ENCODE measurements at places on chromosomes 16 and 17.

DNA sequence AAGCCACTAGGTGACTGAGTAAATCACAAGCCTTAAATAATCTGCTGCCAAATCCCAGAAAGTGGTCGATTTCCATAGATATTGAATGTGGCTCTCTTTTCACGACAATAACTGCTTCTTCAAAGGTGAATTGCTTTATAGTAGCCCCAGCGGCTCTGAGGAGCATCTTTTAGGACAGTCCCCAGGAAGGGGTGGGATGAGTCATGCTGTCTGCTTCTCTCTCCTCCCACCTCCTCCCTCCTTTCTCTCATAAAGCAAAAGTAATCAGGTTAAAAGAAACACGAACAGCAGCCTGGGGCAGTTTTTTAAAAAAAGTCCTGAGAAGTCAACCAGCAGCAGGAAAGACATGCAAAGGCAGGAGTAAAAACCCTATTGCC lies 1.8 kb downstream of the KIAA0513 start:
- peak; percentile 49 for DNase-seq

- no peak for DNase-seq
Measured at GRCh38 chr16:8634991-8635736, 13.7 kb downstream of the METTL22 start.

DNA sequence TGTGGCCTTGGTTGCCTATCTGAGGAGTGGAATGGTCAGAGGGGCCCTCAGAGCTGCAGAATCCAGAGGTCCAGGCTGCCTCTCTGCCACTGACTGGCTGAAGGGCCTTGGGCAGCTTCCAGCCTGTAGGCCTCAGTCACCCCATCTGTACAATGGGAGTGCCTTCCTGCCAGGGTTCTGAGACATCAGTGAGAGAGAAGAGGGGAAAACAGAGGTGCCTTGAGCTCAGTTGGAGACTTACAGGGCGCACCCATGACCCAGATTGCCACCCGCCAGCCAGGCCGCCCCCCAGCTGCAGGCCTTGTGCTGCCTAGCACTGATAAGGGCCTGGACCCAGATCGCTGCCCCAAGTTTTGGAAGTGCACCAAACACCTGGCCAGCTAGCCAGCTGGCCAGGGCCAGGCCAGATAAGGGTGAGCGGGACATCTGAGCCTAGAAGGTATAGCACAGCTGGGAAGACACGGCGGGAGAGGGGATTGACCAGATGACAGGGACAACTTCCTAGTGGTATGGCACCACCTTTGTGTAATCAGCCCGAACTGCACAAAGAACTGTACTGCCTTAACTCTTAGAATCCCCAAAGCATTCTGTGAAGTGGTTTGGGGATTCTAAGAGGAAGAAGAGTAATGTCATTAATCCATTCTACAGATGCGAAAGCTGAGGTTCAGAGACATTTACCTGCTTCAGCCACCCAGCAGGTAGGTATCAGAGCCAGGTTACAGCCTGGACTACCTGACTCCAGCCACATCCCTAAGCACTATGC lies 1.4 kb downstream of the SLC4A1 start:
- no peak for DNase-seq

- DNase-seq = peak; percentile 23
Measured at GRCh38 chr17:51371732-51372151, 111.4 kb downstream of the UTP18 start.

DNA sequence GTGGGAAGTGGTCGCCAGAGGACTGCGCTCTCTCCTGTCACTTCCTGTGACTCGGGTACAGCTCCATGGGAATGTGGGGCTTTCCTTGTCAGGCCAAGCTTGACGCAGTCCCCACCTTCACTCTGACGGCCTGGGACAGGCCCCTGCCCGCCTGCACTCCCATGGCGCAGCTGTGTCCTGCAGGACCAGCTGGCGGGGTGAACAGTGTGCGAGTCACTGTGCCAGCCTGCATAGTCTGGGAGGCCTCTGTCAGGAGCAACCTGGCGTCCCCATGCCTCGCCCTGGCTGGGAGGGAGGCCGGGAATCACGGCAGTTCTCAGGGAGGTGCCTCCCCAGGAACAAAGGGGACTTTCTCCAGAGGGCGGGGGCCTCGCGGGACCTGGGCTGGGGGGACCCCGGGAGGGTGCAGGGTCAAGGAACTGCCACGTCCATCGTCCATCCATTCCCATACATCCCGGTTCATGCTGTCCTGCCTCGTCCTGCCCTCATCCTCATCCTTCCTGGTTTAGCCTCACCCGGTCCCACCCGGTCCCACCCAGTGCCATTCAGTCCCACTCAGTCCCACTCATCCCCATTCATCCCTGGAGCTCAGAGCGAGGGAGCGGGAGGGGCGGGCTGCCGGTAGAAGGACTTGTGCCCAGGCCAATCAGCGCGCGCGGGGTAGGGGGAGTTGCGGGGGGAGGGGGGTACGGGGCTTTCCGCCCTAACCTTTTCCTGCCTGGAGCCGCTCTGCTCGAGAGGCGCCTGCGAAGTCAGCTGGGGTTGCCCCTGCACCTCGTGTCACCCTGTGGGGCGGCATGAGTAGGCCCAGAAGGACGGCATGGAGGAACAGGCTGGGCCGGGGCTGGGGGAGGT lies 13.4 kb downstream of the FLYWCH1 start:
- no peak for DNase-seq

GRCh38 chr17:81941484-81942166 lies 4.5 kb upstream of the PYCR1 start:
- DNase-seq = no peak

DNA sequence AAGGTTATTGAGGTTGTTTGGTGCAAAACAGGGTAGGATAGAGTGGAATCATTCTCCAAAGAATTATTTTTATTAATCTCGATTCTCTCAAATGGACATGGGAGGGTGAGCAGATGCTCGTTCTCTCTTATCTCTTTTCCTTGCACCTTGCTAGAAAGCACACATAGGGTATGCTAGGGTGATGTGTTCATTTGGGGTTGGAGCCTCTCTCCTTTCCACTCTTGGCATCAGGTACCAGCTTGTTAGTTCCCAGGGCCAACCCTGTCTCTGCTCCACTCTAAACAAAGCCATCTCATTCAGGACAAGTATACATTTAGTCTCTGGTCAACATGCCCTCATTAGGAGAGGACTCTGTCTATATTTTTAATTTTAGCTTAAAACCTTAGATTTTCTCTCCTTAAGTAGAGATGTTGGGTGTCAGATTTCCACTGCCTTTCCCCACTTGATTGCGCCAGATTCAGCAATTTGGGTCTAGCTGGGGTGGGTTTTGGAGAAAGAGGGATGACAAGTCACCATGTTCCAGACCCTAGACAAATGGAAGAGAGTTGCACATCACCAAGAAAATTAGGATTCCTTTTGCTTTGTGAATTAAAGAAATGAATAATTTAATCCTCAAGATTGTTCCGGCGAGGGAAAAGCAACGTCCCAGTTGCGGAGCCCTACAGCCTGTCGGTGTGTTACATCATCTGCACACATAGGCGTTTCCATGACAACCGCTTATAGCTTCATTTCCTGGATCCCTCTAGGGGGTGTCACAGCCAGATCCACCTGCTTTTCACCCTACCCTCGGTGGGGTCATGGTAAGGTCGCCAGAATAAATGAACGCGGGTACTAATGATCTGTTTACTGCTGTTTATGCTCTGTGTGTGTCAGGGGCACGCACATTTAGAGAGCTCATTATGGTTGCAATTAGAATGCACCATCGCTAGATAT lies 41.6 kb downstream of the SNX11 start:
- no peak for DNase-seq

GRCh38 chr17:74545843-74546230 lies at the start of gene CD300C:
TSS of gene CD300C (minus strand) at chr17:74546115. CDS start at chr17:74545782, 333 bp downstream.
- no peak for DNase-seq

DNA sequence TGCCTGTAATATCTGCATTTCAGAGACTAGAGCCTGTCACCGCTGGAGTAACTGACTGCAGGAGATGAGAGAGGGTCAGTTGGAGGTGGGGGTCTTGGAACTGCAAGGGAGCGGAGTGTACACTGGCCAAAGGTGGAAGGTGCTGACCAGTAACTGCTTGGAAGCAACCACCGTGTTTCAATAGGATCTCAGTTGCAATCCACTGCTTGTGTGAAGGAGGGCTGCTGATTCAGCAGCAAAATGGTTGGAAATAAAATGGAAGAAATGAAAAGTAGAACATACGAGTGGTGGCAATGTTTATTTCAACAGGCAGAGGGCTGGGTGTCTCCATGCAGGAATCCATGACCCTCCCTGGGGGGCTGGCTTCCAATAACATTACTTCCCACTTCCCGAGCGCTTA lies 2.1 kb upstream of the JPH3 start:
- no peak for DNase-seq

GRCh38 chr16:68760671-68761275 lies 23.7 kb downstream of the CDH1 start:
- peak; percentile 77 for DNase-seq

DNA sequence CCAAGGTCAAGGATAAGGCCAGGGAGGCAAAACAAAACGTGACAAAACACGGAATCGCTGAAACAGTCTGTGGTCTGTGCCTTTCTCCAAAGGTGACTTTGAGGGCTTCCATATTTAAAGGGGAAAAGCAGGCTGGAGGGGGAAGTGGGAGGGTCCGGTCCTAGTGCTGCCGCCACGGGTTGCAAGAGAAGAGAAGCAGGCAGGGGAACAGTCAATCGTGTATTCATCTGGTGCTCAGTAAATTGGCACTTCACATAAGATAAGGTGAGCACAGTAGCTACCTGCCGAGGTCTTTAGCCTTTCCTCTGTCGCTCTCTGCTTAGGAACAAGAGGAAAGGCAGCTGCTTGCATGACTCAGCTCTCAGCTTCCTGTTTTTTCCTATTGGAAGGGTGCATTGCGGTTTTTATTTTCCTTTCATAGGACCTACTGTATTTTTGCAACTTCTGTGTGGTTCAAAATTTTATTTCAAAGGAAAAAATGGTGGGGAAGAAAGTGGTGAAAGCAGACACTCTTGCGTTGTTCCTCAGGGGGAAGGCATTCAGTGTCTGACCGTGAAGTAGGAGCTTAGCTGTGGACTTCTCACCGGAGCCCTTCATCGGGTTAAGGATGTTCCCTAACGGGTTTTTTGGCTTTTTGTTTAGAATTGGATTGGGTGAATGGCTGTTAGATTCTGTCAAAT lies 7.1 kb upstream of the LGALS3BP start:
- no peak for DNase-seq

- no peak for DNase-seq
Measured at GRCh38 chr16:80317116-80317515, 223.7 kb upstream of the DYNLRB2 start.

DNA sequence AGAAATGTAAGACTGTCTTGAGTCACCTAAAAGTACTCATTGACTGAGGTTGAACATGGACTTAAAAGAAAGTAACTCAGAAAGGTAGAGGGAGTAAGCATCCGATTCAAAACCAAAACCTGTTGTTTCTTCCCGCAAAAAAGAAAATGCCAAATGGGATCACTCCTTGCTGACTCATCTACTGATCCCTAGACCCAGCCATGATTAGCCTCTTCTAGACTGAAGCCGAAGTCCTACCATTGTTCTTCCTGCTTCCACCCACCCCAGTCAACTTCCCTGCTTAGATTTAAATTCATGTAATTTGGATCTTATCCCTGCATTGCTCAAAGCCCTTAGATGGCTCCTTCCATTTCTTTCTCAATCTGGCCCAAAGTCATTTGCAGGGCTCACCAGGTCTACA lies 760.5 kb upstream of the SOX9 start:
- no peak for DNase-seq

- no peak for DNase-seq
Measured at GRCh38 chr16:25691519-25692091, at the start of gene HS3ST4. TSS of gene HS3ST4 (plus strand) at chr16:25691959.

GRCh38 chr16:23092801-23093117 lies 56.5 kb downstream of the USP31 start:
- DNase-seq = no peak

DNA sequence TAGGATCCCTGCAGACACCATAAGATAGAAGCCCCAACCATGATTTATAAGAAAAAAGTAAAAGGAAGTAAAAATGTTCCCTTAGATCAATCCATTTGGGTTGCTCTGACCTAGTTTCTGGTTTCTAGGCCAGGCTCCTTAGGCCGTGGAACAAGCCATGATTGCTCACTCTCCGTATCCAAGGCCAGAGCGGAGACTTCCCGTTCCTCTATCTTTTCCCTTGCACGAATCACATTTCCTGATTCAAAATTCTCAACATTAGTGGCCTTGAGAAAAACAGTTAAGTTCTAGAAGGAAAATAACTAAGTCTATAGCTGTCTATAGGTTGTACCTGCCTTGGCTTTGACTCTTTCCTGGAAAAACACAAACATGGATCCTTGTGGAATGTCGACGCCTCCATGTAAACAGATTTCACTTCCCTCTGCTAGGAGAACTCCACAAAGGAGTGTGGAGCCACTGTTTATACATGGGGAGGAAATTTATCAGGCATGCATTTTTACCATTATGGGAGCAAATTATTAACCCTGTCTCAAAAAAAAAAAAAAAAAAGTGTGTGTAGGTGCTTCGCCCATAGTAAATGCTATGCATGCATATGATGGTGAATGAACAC lies 149.6 kb downstream of the ZFHX3 start:
- DNase-seq = no peak

DNA sequence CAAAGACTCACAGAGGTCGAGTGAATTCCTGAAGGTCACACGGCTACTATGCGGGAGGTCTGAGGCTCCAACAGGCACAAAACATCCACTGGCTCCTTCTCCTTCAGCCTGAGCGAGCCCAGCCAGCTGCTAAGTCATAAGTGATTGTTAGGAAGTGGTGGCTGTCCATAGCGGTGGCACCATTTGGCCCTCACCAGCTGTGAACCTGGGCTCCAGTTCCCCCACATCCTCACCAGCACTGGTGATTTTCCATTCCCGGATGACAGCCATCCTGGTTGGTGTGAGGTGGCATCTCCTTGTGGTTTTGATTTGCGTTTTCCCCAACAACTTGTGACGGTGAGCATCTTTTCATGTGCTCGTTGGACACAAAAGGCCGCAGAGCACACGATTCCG lies 302.8 kb downstream of the FOXL1 start:
- DNase-seq = no peak

- DNase-seq = no peak
Measured at GRCh38 chr17:8697323-8697741, 47.3 kb downstream of the CCDC42 start.

GRCh38 chr16:89095491-89095951 lies 1.9 kb downstream of the ACSF3 start:
- DNase-seq = no peak

DNA sequence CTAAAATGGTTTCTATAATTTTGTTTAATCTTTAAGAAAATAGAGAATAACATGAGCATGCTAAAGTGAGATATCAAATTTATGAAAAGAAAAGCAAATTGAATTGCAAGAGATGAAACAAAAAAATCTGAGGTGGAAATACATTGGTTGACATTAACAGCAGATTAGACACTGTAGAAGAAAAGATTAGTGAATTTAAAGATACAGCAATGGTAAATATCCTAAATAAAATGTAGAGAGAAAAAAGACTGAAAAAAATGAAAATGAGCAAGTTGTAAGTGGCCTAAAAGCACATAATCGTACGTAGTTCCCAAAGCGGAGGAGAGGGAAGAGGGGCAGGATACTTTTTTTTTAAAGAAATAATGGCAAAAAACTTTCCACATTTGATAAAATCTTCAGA lies 30.5 kb upstream of the ALDH3A2 start:
- no peak for DNase-seq

- no peak for DNase-seq
Measured at GRCh38 chr17:77208217-77208808, 67.5 kb downstream of the SEC14L1 start.

- DNase-seq = no peak
Measured at GRCh38 chr17:8459107-8459506, 23.4 kb downstream of the NDEL1 start.

- no peak for DNase-seq
Measured at GRCh38 chr16:10622036-10622921, 41.9 kb upstream of the EMP2 start.

- no peak for DNase-seq
Measured at GRCh38 chr17:51261024-51261963, 948 bp downstream of the UTP18 start.

GRCh38 chr17:32523827-32524552 lies 37.2 kb downstream of the CDK5R1 start:
- peak; percentile 56 for DNase-seq

Measured in activated T-cell treated with anti-CD3 and anti-CD28 coated beads, Interleukin-2, amount 50 U/mL, for 48 hours (primary cell).